ENCODE measurements at places on chromosomes 4 and X. TPM values are rescaled to one million over a fixed set of nuclear protein-coding genes. Genes with fewer than 3 reads are reported as not detected.

Gene GPR119
- not detected for total RNA-seq

Gene PITX2
- not detected for total RNA-seq

Gene ALB
- 0.13 TPM for total RNA-seq

Gene FAT4
- 67.8 TPM for total RNA-seq

Gene SEC24D
- total RNA-seq = 110 TPM

Gene SLC38A5
- total RNA-seq = 76.5 TPM

Gene RAB9B
- 0.40 TPM for total RNA-seq

Gene RASSF6
- total RNA-seq = under 0.01 TPM

Gene LUZP4
- not detected for total RNA-seq

Gene ITM2A
- 40.1 TPM for total RNA-seq

Gene CT45A3
- total RNA-seq = not detected

Gene RAI2
- total RNA-seq = 0.80 TPM

Gene FGFBP2
- total RNA-seq = not detected

Gene CLIC2
- total RNA-seq = 18.0 TPM

Gene TLR2
- total RNA-seq = under 0.01 TPM
